ENCODE measurements at places on chromosomes 5 and 9.

DNA sequence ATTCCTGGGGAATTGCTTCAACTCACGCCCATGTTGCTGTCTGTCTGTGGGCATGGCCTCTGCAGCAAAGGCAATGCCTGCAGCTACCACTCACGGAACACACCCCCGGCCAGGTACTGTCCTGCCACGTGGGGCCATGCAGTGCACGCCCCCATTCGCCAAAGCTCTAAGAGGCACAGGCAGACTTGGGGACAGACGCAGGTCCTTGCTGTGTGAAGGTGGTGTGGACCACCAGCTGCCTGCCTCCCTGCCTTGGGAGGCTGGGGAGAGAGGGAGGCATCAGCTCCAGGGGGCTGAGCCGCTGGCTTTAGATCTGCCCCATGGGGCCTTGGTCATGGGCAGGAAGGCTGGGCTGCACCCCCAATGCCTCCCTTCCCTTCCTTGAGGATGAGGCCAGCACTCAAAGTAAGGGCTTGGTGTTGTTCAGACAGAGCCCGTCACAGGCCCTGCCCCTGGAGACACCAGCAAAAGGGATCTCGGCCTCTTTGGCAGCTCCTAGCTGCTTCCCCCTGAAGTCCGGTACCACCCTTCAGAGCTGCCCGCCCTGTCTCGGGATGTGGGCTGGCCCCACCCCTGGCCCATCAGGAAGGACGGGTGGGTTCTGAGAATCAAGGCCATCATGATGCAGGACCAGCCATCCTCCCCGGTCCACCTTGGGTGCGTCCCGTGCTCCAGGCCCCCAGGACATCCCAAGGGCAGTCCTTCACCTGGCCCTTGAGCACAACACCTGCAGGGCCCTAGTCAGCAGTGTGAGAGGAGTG is 2.3 kb downstream of the GRIN1 start:
- H3K27me3 ChIP-seq = peaks cover 3% of the 10 kb centered on the region
- H3K4me1 ChIP-seq = peaks cover 3% of the 10 kb centered on the region
- no peaks in the 10 kb centered on the region for H3K36me3 ChIP-seq
- H3K4me3 ChIP-seq = no peak overlapping the region

DNA sequence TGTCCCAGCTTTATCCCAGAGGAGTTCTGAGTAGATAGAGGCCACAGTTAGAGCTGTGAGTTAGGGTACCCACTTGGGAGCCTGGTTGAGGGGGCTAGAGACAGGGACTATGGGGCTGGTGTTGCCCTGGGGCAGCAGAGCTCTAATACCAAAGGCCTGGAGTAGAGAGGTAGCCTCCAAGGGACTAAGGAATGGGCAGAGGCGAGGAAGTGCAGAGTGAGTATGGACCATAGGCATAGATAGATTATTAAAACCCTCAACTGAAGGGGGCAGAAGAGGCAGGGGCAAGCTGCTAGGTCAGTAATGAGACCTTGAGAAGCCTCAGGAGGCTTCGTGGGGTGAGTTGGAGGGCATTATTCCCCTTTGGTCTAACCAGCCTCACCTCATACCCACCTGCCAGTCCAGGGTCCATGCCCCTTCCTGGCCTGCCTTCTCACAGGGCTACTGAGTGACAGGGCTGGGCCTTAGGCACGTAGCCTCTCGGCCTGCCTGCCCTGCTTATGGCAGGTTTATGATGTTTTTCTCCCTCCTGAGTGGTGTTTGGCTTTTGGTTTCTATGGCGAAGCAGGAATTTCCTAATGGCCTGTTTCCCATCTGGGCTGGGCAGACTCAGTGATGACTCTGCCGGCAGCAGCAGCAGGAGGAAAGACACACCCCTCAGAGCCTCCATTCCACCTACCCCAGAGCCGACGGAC is 8.0 kb downstream of the PDLIM4 start:
- H3K36me3 ChIP-seq = no peaks in the 10 kb centered on the region
- no peak overlapping the region for H3K4me3 ChIP-seq
- H3K4me1 ChIP-seq = peaks cover 2% of the 10 kb centered on the region
- no peak for DNase-seq
- H3K27me3 ChIP-seq = no peaks in the 10 kb centered on the region

- no peak for DNase-seq
- H3K4me3 ChIP-seq = no peak overlapping the region
- H3K27ac ChIP-seq = no peak overlapping the region
- no peaks in the 10 kb centered on the region for H3K27me3 ChIP-seq
These were observed 39.3 kb downstream of the CRB2 start for GRCh38 chr9:123395276-123395688.

DNA sequence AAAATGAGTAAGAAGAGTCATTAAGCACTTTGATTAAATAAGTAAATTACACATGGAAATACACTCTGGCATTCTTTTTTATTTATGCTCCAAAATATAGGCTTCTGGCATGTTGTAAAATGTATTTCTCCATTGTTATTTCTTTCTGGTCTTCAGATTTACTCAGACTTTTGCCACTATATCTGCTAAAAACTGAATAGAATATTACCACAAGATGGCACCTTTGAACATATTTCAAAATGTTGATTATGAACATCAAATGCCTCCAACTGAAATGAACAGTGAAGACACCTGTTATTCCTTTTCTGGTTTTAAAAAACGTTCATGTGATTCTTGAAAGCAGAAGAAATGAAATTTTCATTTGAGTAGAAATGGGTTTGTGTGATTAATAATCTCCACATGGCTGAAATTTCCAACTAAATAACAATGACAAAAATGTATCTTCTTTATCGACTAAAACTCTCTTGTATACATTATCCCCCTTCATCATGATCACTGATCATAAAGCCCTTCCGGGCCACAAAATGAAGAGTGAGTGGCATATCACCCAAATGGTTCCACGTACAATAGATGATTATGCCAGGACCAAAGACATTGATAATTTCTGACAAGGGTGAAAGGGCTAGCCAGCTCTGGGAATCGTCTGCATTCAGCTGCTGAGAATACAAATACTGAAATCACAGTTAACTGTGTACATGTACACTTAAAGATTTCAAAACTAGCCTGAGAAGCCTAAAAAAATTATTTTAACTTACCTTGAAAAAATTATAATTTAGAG is 23.8 kb downstream of the TYRP1 start:
- no peaks in the 10 kb centered on the region for H3K27me3 ChIP-seq
- H3K36me3 ChIP-seq = no peaks in the 10 kb centered on the region
- H3K4me3 ChIP-seq = no peak overlapping the region
- no peak for DNase-seq
- H3K4me1 ChIP-seq = no peaks in the 10 kb centered on the region

DNA sequence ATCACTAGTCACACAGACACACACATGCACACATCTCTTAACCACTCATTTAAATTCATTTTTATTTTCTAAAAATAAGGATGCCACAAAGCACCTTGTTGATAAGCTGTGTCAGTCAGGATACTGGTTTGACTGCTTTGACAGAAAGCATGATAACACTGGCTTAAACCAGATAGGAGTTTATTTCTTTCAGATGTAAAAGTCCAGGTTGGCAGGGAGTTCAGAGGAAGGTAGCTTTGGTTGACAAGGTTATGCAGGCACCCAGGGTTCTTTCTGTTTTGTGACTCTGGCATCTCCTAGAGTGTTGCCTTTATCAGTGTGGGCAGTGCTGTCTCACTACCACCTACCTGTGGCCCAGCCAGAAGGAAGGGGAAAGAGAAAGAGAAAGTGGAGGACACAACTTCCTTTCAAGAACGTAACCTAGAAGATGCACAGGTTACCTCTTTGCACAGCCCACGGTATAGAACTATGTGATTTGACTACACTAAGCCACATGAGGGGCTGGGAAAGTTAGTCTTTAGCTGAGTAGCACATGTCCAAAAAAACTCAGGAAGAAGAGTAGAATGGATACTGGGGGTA is 334.7 kb downstream of the OSTF1 start:
- no peaks in the 10 kb centered on the region for H3K4me1 ChIP-seq
- no peak overlapping the region for H3K4me3 ChIP-seq
- H3K27me3 ChIP-seq = no peaks in the 10 kb centered on the region

GRCh38 chr9:5562806-5563416 is 52.6 kb downstream of the PDCD1LG2 start:
- no peak overlapping the region for H3K4me3 ChIP-seq
- no peaks in the 10 kb centered on the region for H3K36me3 ChIP-seq
- no peaks in the 10 kb centered on the region for H3K27me3 ChIP-seq
- no peak for DNase-seq
- H3K27ac ChIP-seq = no peak overlapping the region

DNA sequence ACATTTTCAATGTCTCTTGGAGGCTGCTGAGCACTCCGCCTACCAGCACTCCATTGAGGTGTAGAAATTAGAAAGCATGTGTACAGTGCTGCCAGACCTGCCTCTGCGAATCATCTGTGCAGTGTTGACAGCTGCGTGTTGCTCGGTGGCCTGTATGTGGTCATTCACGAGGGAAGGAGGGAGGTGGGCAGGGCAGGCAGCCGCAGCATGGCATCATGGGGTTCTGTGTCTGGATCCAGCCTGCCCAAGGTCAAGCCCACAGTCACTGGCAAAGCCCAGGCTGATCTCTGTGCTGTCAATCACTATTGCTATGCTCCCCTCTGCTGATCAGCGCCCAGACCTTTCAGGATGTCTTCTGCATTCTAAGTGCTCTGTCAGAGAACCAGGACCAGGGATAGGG is 8.0 kb upstream of the PDZD2 start:
- no peaks in the 10 kb centered on the region for H3K36me3 ChIP-seq
- H3K4me3 ChIP-seq = no peak overlapping the region
- H3K27ac ChIP-seq = no peak overlapping the region
- DNase-seq = no peak
- peaks cover 4% of the 10 kb centered on the region for H3K27me3 ChIP-seq
- H3K4me1 ChIP-seq = no peaks in the 10 kb centered on the region

GRCh38 chr5:55855509-55855908 is 4.4 kb downstream of the IL31RA start:
- H3K4me3 ChIP-seq = no peak overlapping the region
- H3K27me3 ChIP-seq = no peaks in the 10 kb centered on the region
- H3K27ac ChIP-seq = no peak overlapping the region
- no peaks in the 10 kb centered on the region for H3K36me3 ChIP-seq

DNA sequence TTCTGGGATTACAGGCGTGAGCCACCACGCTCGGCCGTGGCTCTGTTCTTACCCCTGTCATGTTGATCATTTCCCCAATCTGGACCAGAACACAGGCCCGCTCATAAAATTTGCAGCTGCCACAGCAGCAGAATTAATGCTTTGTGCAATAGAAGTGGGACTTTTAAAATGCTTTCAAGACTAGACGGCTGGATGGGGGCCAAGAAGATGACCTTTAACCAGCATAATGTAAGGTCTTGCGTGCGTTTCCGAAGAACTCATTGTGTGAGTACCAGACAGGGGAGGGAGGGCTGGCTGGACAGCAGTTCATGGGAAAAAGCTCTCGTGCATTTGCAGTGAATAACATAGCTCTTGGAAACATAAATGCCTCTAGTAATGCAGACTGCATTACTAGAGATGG is 3.5 kb upstream of the WDR38 start:
- H3K36me3 ChIP-seq = no peaks in the 10 kb centered on the region
- H3K4me1 ChIP-seq = no peaks in the 10 kb centered on the region
- DNase-seq = no peak
- no peaks in the 10 kb centered on the region for H3K27me3 ChIP-seq
- no peak overlapping the region for H3K4me3 ChIP-seq

DNA sequence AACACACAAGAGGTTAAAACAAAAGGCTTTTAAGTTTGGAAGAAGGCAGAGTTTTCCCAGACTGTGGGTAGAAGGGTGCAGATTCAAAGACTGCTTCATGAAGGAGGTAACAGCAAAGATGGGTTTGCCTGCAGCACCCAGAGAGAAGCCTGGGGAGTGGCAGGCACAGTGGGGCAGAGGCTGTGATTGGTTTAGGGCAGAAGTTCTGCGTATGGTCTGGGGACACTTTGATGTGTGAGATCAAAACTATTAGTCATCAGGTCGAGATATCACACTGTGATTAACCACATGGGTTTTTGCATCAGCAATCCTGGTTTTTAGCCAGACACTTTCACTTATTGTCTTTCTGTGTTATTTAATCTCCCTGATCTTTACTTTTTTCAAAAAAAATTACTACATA is 188.8 kb upstream of the GLRA1 start:
- H3K36me3 ChIP-seq = no peaks in the 10 kb centered on the region
- no peaks in the 10 kb centered on the region for H3K4me1 ChIP-seq
- H3K27me3 ChIP-seq = no peaks in the 10 kb centered on the region
- DNase-seq = no peak
- H3K27ac ChIP-seq = no peak overlapping the region

DNA sequence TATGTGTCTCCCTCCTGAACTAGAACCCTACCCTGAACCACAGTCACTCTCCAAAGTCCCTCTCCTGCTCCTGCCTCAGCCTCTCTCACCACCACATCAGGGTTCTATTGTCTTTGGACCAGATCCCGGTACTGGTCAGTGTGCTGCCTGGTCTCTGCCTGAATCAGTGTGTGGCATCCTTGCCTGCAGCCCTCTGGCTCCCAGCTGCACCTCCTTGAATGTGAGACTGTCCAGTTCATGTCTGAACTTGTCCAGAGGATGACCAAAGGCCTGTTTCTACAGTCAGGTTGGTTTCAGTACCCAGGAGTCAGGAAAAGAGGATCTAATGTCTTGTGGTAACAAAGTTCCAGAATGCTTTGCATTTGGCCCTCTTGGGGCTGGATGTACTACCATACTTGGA is 76.8 kb upstream of the RANBP3L start:
- DNase-seq = no peak
- H3K27ac ChIP-seq = no peak overlapping the region
- H3K4me1 ChIP-seq = no peaks in the 10 kb centered on the region
- H3K36me3 ChIP-seq = no peaks in the 10 kb centered on the region

DNA sequence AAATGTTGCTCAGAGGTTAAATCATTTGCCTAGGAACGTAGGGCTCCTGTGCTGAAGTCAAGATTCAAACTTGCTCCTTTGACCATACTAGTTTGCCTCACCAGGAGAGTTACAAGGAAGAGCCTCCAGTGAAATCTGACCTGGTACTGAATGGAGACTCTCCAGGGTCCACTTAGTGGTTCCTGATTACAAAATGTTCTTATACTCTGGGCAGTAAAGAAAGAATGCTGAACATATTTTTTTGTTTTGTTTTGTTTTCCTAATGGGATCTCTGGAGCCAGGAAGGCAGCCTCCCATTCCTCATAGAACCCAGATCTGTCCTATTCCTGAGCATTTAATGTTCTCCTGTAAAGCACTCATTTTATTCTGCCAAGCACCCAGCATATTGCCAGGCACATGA is 256.5 kb upstream of the CLINT1 start:
- H3K27me3 ChIP-seq = no peaks in the 10 kb centered on the region
- no peak overlapping the region for H3K4me3 ChIP-seq
- no peaks in the 10 kb centered on the region for H3K36me3 ChIP-seq
- no peak for DNase-seq

DNA sequence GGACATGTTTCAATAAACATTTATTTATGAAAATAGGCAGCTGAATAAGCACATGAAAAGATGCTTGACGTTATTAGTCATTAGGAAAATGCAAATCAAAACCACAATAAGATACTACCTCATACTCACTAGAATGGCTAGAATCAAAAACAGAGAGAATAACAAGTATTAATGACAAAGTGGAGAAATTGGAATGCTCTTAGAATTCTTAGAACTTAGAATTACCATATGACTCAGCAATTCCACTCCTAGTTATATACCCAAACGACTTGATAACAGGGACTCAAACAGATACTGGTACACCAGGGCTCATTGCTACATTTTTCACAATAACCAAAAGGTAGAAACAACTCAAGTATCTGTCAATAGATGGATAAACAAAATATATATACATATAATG is 15.1 kb upstream of the TRIM36 start:
- H3K36me3 ChIP-seq = no peaks in the 10 kb centered on the region
- peaks cover 2% of the 10 kb centered on the region for H3K4me1 ChIP-seq
- DNase-seq = no peak
- peaks cover 54% of the 10 kb centered on the region for H3K27me3 ChIP-seq
- H3K27ac ChIP-seq = no peak overlapping the region
- H3K4me3 ChIP-seq = no peak overlapping the region

All from pancreas (tissue), 10 donors.